Fibroblast of skin of right quadriceps (primary cell): ENCODE measurements at places on chromosomes 1 and 21.

GRCh38 chr1:54248966-54249365, 49.0 kb downstream of the MRPL37 start:
- no peak for DNase-seq

DNA sequence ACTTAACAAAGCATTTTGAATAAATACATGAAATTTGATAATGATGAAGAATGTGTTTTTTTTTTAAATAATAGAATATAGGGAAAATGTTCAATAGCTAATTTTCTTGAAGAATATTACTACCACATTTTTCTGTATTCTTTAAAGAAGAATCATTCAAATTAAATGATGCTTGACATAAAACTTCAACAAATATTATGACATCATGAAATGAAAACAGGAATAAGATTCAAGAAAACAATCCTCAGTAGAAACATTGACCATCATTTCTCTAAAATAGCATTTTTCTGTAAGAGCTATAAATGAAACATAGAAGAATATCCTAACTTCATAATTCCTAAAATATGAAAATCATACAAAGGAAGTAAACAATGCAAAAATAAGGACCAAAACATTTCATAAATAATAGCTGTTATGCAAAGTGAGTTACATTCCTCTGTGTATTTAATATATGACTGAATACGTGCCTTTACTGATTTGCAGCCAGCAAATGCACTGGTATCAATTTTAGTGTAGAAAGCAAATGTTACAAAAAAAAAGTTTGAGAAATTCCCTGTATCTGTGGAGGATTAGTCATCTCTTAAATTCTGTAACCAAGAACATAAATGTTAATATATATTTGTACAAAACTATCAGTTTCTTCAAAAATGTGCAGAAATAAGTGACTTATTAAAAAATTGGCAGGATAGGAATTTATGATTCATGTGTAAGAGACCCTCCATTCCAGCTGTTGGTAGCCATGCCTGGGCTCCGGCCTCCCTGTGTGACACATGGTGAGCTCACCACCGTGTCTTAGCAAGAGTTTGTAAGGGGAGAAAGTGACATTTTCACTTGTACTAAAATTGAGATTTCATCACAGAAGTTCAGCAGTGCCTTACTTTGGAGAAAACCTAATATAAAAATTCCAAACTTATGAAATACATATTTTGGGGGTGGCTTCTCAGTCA, 15.0 kb upstream of the PTPN14 start:
- DNase-seq = peak; percentile 90

GRCh38 chr1:197464044-197464443, 196.0 kb downstream of the CRB1 start:
- peak; percentile 89 for DNase-seq

GRCh38 chr1:159869173-159869572, 6.7 kb upstream of the VSIG8 start:
- DNase-seq = peak; percentile 55

GRCh38 chr1:177010211-177010825, 154.2 kb downstream of the ASTN1 start:
- no peak for DNase-seq

DNA sequence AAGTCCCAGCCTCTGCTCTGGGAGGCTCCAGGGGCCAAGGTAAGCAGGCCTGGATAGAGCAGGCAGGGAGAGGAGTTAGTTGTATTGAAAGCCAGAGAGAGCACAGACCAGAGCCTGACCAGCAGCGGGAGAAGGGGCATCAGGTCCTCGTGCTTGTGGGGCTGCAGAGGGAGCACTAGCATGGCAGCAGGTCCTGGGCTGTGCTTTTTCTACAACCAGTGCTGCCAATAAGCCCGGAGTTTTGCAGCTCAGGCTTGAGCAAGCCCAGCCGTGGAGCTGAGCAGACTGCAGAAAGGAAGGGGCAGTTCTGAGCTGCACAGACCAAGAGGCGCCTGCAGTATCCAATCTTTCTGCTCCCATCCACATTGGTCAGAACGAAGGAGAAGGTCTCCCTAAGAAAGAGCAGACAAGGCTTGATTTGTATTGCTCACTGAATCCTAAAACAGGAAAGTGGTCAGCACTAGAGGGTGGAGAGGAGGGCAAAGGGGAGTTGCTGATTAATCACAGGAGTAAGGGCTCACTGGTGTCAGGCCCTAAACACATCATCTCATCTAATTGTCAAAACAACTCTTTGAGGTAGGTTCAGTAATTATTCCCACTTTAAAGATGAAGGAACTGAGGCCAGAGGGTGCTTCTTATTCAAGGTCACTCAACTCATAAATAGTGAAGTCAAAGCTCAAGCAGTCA, 2.7 kb downstream of the DENND2D start:
- DNase-seq = no peak

GRCh38 chr1:237763137-237763536, 127.6 kb downstream of the ZP4 start:
- DNase-seq = no peak

- DNase-seq = no peak
Measured at GRCh38 chr1:90716552-90717355, at the start of gene BARHL2. BARHL2 (minus strand) TSS chr1:90717302; CDS start chr1:90717195, 107 bp downstream.

DNA sequence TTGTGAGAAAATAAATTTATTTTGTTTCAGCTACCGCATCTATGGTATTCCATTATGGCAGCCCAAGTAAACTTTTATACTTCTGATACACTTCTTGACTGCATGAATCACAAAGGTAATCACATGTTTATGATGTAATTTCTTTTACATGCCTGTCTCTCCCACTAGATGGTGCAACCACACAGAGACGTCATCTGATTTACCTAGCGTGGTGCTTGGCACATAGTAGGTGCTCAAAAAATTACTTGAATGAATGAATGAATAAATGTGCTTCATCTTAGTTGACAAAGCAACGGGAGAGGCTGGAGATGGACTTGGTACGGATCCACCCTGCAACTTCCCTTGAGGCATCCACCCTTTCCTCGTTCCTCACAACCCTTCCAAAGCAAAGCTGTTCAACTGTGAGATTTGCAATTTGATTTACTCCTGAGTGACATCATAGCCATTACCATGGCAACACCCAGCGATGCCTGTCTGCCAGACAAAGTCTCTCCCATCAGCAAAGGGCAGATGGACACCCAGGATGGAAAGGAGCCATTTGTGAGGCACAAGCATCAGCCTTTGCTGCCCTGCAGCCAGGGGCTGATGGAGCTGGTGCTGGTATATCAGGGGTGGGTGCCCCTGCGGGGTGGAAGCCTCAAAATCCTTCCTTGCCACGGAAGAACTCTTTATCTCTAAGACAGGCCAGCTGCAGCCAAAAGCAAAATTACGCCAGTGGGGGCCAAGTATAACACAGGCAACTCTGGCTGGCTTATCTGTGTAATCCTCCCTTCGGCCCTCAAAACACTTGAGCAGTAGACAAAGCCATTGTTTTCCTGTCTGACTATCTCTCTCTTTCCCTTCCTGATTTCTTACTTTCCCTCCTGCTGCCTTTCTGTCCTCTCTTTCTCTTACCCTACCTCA, 18.9 kb upstream of the VWA5B1 start:
- no peak for DNase-seq

DNA sequence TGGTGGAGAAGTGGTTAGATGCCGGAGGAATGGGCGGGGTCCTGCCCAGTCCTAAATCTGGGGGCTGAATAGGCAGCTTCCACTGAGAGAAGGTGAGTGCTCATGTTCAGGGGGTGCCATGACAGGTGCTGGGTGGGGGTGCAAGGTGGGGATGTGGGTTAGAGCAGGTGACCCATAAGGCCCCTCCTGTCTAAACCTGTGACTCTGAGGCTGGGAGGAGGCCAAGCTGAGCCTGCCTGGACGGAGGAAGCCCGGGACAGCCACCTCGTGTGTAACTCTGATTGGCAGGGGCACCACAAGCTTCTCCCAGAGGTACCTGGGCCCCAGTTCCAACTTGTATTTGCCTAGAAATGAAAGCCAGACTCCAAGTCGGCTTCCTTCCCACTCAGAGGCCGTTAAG, 10.7 kb downstream of the GPR157 start:
- DNase-seq = no peak

DNA sequence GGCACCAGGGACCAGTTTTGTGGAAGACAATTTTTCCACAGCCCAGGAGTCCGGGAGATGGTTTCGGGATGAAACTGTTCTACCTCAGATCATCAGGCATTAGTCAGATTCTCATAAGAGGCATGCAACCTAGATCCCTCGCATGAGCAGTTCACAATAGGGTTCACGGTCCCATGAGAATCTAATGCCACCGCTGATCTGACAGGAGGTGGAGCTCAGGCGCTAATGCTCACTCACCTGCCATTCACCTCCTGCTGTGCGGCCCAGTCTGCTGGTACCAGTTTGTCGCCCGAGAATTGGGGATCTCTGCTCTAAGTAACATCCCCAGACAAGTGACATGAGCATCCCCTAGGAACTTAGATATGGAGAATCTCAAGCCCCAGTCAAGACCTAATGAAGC, 180.7 kb downstream of the COQ8A start:
- DNase-seq = no peak

DNA sequence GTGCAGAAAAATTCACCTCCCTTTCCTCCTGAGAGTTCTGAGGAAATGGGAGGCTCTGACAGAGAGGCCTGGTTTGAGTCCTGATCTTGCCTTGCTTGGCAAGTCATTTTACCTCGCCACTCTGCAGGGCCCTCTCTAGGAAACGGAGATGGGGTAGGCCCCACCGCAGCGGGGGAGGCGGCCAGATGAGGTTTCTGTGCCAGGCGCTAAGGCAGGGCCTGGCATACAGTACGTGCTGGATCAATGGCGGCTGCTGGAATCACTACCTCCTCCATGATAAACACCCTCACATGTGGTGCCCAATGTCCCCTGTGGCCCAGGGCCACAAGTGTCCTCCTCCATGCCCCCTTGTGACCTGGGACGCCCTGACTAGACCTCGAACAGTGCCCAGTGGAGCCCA, 499 bp upstream of the PLEKHG5 start:
- DNase-seq = no peak

- no peak for DNase-seq
Measured at GRCh38 chr1:30638811-30639210, 84.6 kb downstream of the MATN1 start.

- no peak for DNase-seq
Measured at GRCh38 chr1:210010161-210010560, 72.1 kb downstream of the SYT14 start.

DNA sequence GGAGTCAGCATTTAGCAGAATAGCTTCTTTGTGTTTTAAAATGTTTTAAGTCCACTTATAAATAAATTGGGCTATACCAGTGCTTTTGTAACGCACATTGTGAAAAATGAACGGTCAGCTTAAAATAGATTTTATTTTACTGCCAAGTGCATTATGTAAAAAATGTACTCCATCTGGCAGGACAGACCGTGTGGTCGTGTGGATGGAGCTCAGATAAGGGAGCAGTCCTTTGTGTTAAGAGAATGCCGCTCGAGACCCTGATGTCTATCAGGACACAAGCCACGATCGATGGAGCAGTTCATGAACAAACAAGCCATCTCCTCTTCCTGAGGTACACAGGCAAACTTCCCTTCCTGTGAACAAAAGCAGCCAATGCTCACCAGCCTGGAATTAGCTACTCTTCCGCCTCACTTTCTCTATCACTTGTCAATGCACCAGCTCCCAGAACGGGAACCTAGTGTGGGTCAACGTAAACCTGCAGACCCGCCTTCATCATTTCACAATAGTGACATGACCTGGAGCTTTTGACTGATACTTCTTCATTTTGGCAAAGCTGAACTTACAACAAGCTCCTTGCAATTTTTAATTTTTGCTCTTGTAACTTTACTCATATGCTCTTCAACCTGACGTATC, 243.5 kb downstream of the TGFB2 start:
- peak; percentile 5 for DNase-seq

- DNase-seq = peak; percentile 79
Measured at GRCh38 chr21:32044205-32045180, 171.7 kb downstream of the HUNK start.
